Left ventricle myocardium superior (tissue), 1 donor: ENCODE measurements at places on chromosomes 2 and 18.

- no peak for DNase-seq
Observed at GRCh38 chr2:98747888-98748287, 17.0 kb upstream of the MGAT4A start.

GRCh38 chr2:148493822-148494563 lies 150.6 kb upstream of the EPC2 start:
- DNase-seq = no peak

DNA sequence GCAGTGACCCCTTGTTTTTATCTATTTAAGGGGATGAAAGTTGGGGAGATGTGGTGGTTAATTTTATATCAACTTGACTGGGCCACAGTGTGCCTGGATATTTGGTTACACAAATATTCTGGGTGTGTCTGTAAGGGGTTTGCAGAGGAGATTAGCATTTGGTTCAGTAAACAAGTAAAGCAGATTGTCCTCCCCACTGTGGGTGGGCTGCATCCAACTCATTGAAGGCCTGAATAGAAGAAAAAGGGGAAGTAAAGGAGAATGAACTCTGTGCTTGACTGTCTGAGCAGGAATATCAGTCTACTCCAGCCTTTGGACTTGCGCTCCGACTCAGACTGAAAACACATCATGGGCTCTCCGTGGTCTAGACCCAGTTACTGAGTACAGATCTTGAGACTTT lies 80.9 kb downstream of the GCA start:
- DNase-seq = no peak

DNA sequence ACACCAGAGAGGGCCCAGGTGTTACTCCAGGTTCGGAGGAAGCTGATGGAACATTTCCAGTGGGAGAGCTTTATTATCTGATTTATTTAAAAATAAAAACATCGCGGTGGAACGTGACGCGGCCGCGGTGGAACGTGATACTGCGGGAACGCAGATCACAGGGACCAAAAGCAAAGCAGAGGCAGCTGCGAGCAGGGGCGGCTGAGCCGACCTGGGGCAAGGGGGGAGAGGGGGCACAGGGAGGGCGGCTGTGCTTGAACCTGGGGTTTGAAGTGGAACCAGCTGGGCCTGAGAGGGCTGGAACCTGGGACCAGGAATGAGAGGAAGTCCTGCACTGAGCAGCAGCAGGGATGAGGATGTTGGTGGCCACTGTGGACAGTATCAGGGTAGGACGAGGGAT lies 583.5 kb upstream of the SALL3 start:
- no peak for DNase-seq

GRCh38 chr2:8628866-8629209 lies 53.0 kb upstream of the ID2 start:
- DNase-seq = no peak
